ENCODE measurements at places on chromosomes 11 and 22.

- no peak for DNase-seq
Observed at GRCh38 chr22:29625090-29625825, 21.8 kb downstream of the NF2 start.

DNA sequence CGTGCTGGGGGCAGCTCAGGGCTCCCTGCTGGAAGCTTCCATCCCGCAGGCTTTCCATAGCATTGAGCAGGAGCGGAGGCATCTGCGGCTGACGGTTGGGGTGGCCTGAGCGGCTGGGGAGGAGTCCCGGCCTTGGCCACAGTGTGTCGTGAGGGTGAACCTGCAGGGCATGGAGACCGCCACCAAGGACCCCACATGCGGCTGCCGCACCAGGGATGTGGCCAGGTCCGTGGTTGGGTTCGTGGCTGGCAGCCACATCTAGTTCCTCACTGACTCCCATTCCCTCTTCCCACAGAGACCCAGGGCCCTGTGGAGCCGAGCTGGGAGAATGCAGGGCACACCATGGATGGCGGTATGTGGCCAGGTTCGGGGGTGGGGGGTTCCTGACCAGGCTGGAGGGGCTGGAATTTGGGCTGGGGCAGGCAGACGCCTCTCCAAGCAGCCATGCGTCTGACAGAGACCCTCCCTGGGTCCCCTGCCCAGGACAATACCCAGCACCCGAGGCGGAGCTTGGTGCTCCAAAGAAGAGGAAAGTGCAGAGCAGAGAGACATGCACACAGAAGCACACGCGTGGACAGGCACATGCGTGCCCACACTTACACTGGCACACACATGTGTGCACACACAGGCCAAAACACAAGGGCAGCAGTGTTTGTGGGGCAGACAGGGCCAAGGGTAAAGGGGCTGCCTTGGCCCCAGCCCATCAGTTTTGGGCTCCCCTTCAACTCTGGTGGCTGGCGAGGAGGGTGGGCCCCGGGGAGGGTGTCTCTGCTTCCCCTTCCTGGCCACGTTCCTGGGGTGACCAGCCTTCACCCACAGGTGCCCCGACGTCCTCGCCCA, 2.7 kb downstream of the MUC5B start:
- DNase-seq: peak; percentile 88

DNA sequence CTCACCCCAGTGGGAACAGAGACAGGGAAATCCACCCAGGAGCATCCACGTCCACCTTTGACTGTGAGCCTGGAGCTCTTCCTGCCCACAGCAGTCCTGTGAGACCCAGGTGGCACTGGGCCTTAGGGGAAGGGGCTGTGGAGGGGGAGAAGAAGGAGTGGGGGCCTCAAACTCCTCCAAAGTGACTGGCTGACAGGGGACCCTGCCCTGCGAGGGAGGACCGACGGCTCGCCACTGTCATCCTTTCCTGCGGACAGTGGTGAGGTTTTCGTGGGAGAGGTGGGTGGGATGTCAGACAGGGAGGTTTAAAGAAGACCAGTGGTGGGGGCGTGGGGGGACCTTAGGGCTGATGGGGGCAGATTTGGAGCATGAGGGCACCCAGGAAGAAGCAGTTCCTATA, 92.5 kb upstream of the LMO1 start:
- no peak for DNase-seq

DNA sequence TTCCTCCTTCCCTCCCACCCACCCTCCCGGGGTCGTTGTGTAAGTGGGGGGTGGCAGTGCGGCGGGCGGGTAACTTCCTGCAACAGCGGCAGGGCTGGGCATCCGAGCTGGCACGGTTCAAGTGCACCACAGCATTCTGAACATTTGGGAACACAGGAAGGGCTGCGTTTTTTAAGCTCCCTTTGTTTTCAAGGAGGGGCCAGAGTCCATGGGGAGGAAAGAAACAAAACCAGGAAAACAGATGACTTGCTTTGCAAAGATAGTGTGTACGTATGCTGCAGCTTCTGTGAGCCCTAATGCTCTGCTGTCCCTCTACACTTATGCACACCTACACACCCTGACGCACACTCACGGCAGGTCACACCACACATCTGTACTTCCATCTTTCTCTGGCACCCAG, 152.5 kb downstream of the FBXO7 start:
- DNase-seq: no peak

- DNase-seq: no peak
Observed at GRCh38 chr11:61140416-61140815, 20.8 kb downstream of the VPS37C start.

DNA sequence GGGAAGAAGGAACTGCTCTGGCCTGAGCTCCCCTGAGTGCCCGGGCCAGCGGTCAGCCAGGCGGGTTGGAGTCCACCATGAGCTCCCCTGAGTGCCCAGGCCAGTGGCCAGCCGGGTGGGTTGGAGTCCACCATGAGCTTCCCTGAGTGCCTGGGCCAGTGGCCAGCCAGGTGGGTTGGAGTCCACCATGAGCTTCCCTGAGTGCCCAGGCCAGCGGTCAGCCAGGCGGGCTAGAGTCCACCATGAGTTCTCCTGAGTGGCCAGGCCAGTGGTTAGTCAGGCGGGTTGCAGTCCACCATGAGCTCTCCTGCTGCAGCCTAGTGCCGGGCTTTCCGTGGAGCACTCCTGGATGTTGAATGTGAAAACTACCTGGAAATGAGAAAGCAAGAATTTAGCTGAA, 844.0 kb downstream of the TBC1D22A start:
- DNase-seq: peak; percentile 55

- DNase-seq: peak; percentile 89
Observed at GRCh38 chr11:57323167-57323854, 1.4 kb downstream of the TNKS1BP1 start.

- DNase-seq: peak; percentile 88
Observed at GRCh38 chr11:45812581-45813548, 7.9 kb downstream of the SLC35C1 start.

DNA sequence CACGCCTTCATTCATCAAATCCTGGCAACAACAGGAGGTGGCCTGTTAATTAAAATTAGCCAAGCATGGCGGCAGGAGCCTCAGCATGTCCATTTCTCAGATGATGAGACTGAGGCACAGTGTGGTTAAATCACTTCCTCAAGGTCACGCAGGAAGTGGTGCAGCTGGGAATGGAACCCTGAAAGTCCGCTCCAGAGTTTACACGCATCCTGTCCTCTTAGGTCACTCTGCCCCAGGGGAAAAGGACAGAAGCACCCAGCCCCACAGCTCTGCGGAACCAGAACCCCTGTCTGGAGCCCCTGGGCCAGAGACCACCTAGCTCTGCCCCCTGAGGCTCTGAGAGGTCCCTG, 19.6 kb downstream of the RPL3 start:
- DNase-seq: peak; percentile 80

GRCh38 chr11:22343371-22344032, 5.3 kb downstream of the SLC17A6 start:
- DNase-seq: no peak

DNA sequence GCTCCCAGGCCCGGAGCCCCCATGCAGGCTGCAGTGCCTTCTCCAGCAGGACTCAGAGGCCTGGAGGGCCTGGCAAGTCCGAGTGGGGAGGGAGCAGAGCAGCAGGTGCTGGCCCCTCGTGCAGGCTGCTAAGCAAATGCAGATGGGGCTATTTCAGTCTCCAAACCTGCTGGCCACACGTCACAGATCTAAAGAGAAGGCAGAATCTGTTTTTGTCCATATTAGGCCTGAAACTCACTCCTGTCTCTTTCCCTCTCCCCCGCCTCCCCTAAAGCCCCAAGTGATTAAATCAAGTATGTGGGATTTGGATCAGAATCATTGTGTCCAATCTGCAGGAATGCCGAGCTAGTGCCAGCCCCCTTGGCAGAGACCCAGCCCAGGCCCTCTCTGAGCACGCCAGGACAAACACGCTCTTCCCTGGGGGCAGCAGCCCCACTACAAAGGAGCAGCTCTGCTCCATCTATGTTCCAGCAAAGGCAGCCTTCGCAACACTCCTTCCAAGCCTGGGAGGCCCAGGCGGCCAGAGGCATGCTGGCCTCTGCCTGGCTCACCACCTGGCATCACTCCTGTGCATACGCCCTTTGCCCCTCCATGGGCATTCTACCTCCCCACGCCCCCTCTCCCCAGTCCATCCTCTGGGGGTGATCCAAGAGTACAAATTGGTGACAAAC, 26.5 kb downstream of the RPL27A start:
- peak; percentile 93 for DNase-seq

DNA sequence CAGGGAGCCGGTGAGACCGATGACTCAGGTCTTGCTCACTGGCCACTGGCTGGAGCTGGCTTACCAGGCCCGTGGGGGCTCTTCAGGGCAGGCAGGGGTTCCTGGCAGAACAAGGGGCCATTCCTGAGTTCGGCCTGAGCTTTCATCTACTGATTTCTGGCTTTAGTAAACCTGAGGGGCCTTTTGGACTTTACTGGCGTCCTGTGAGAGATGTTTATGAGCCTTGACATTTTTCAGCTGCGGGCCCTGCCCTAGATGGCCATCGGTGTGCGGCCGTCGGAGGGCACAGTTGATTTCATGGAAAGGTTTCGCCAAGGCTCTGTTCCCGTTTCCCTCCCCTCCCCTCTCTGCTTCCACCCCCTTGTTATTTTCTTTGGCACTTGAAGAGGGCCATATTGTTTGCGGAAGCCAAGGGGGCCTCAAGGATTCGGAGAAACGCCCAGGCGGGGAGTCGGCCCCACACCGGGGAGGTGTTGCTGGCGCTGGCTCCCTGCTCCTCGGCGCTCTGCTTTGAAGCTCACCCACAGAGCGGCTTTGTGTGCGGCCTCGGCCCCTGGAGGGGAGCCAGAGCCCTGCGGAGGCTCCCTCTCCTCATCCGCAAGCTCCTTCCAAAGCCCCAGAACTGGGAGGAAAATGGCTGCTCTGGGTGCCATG, 17.7 kb downstream of the ELF5 start:
- DNase-seq: no peak

DNA sequence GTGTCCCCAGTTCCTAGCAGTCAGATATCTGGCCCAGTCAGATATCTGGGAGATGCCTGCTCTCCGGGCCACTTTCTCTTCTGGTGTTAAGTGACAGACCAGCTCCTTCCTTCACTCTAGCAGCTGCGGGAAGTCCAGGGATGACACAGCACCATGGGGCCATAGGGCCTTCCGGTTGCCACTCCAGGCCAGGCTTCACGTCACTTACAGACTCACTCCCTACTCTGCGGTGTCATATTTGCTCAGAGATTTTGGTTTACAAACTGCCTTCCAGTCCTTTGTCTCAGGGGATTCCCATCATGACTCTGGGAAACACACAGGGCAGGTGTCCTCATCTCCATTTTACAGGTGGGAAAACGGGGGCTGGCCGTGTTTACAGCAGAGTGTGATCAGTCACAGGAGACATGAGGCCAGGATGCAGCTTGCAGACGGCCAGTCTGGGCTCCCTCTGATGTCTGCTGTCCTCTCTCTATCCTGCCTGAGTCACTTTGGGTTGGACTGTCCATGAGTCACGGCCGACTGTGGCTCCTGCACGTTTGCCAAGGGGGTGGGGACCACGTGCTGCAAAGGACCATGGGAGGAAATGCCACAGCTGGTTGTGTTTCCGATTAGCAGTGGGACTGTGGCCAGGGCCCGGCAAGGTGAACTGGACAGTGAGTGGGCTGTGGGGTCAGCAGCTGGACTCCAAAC, 8.2 kb upstream of the TBC1D22A start:
- peak; percentile 98 for DNase-seq

DNA sequence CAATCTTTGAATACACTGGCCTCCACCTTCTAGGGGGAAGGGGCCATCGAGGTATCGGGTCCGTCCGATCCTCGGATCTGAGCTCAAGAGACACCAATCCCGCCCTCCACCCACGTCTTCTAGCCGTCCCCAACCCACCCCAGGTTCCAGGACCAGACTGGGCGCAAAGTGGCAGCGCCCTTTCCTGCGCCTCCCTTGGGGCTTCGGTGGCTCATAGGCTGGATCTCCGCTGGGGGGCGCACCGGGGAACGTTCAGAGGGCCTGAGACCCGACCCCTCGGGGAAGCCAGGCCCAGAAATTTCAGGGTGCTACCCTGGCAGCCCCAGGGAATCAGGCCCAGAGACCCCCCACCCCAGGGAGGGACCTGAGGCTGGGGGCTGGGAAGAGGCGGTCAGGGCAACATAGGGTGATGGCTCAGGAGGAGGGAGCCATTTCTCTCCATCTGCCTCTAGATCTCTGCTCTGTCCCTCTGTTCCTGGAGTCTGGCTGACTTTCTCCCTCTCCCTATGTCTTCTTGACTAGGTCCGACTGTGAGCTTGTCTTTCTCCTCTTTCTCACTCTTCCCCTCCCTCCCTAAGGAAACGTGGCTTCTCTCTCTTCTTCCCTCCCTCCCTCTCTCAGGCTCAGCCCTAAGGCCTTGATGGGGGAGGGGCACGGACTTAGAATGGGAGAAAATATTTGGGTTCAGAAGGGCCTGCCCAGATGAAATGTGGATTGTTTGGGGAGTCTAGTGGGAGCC, 1.1 kb downstream of the CREB3L1 start:
- peak; percentile 97 for DNase-seq

DNA sequence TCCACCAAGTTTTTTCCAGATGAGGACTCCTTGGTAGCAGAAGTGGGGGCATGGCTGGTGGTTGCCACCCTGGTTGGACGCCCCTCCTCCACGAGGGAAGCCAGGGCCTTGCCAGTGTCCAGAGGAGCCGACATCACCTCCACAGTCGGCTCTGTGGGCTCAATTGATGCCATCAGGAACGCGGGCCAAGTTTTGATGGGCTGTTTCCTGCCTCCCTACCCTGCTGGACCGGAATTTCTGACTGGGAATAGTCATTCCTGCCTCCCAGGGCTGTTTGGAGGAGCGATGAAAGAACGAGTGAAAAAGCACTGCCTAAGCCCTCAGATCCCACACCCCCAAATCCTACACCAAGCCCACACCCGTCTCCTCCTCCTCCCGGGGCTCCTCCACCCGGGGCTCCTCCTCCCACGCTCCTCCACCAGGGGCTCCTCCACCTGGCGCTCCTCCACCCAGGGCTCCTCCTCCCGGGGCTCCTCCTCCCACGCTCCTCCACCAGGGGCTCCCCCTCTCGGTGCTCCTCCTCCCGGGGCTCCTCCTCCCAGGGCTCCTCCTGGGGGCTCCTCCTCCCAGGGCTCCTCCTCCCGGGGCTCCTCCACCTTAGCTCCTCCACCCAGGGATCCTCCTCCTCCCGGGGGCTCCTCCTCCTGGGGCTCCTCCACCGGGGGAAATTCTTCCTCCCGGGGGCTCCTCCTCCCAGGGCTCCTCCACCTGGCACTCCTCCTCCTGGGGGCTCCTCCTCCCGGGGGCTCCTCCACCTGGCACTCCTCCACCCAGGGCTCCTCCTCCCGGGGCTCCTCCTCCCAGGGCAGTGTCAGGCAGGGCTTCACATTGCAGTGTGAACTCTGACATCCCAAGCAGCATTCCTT, 10.0 kb upstream of the PRR5 start:
- DNase-seq: peak; percentile 34

GRCh38 chr11:128644576-128644975, 49.3 kb upstream of the FLI1 start:
- DNase-seq: no peak

- no peak for DNase-seq
Observed at GRCh38 chr22:20859615-20860014, 808 bp downstream of the SNAP29 start.
